ENCODE measurements at places on chromosomes 2 and 18.

GRCh38 chr2:125169764-125170146, 1144.7 kb downstream of the CNTNAP5 start:
- DNase-seq: no peak

DNA sequence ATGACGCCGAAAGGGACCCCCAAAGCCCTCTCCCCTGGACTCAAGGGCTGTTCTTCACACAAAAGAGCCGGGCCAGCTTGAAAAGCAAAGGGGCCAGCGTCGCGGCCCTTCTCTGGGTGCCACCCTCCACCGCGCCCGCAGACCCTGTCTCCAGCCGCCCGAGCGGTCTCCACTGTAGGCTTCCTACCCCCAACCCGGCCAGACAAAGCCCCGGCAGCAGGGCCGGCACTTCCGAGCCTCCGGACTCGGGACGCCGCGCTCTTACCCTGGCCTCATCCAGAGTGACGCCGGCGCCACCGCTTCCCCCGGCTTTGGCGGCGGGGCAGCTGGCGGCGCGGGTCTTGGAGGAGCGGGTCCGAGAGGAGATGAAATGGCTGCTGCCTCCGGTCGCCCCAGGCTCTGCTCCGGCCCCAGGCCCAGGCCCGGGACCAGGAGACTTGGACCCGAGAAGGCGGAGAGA, 603 bp downstream of the ATAD2B start:
- DNase-seq: no peak

DNA sequence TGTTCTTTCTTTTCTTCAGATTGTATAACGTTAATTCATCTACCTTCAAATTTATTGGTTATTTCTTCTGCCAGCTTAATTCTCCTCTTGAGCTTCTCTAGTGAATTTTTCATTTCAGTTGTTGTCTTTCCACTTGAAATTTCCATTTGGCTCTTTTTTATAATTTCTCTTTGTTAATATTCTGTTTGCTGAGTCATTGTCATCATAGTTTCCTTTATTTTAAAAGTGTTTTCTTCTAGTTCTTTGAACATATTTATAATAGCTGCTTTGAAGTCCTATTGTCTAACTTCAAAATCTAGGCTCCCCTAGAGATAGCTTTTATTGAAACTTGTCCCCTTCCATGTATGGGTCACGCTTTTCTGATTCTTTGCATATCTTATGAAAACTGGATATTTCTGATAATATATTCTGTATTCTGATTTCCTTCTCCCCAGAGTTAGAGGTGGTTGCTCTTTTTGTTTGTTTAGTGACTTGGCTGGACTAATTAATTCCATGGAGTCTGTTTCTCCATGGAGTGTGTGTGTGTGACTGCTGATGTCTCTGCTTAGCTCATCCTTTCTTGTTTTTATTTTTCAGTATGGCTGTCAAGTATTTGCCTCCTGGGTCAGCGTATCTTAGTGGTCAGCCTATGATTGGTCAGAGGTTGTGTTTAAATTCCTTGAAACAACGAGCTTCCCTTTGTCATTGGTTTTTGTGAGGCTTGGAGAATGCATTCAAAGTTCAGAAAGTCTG, 47.6 kb downstream of the DIS3L2 start:
- DNase-seq: no peak

DNA sequence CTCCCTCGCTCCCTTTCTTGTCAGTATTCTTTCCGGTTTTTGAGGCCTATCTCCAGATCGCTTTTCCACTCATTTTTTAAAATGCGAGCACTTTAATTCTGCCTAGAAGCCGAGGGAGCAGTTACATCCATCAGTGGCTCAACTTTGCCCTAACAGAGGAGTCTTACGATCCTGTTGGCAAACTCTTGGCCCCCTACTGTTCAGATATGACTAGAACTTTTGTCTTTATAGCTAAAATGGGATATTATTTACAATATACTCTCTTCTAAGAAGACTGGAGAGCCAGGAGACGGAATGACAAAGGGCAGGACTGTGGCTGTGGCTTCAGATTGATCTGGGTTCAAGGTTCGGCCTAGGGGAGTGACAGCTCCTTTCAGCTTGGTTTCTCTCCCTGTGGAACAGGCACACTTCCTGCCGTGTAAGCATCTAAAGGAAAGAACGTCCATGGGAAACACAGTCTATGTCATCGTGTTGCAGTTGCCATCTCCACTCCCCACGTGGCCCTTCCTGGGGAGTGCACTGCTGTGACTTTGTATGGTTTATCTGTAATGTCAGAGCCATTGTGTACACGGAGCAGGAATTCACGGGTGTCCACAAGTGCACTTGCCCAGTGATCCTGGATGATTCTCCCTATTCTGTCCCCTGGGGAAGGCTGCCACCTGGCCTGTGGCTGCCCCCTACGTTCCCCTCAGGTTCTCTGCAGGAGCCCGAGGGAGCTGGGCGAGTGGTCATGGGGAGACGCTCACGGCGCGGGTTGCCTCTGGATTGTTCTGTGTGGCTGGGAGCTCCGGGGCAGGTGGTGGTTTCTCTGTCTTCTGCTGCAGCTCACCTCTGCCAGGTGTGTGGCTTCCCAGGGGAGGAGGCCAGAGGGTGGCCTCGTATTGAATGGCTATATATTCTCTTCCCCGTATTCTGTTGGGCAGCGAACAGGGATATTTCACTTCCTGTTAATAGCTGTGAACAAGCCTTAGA, 222.0 kb downstream of the LDLRAD4 start:
- no peak for DNase-seq

DNA sequence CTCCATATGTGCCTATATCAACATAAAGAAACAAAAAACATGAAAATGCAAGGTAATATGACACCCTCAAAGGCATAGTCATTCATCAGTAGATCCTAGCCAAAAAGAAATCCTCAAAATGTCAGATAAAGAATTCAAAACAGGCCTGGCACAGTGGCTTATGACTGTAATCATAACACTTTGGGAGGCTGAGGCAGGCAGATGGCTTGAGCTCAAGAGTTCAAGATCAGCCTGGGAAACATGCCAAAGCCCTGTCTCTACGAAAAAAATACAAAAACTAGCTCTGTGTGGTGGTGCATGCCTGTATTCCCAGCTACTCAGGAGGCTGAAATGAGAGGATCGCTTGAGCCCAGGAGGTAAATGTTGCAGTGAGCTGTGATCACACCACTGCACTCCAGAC, 284.6 kb upstream of the KLHL29 start:
- DNase-seq: no peak

- DNase-seq: no peak
Observed at GRCh38 chr18:63175264-63175663, 144.3 kb downstream of the BCL2 start.

DNA sequence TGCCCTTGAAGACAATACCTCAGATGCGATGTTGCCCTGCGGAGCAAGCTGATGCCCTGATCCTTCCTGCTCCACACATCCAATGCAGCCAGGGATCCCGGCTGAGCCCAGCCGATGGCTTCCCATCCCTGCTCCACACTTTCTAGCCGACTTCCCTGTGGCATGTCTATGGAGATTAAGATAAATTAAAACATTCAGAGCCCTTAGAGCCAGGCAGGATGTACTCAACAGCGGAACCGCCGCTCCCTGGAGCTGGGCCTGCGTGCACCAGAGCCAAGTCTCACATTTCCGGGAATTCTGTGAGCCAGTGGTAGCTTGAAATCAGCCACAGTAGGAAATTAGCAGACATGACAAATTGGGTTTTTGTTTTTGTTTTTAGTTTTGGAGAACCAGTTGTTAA, 620.6 kb downstream of the GALR1 start:
- DNase-seq: no peak

GRCh38 chr2:121897335-121897970, 142.0 kb downstream of the TSN start:
- no peak for DNase-seq

- no peak for DNase-seq
Observed at GRCh38 chr2:236676136-236676873, 106.7 kb downstream of the ACKR3 start.

DNA sequence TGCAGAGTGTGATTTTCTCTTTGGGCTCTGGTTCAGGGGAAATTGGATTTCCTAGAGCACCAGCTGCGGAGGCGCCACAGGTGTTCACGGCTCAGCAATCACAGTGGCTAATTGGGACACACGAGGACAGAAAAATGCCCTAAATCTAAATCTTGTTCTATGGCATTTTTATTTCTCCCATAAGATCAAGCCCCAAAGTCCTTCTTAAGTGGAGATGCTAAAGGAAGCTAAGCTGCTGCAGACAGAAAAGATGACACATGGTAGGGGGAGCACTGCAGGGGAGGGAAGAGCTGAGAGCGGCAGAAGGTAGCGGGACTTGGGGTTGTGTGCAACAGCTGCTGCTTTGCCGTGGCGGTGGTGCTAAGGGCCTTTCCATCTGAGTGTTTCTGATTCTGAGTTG, 280.6 kb downstream of the MYT1L start:
- no peak for DNase-seq

- DNase-seq: no peak
Observed at GRCh38 chr2:240356700-240357640, 78.5 kb upstream of the GPC1 start.

- no peak for DNase-seq
Observed at GRCh38 chr2:226772389-226773179, 27.0 kb downstream of the IRS1 start.

- DNase-seq: no peak
Observed at GRCh38 chr2:76288146-76288545, 577.4 kb upstream of the GCFC2 start.

GRCh38 chr2:11121099-11121822, 34.0 kb upstream of the SLC66A3 start:
- no peak for DNase-seq
